Activated naive CD8-positive, alpha-beta T cell treated with anti-CD3 and anti-CD28 coated beads for 36 hours (primary cell): ENCODE measurements at places on chromosomes 1 and 21. TPM values are rescaled to one million over a fixed set of nuclear protein-coding genes. Genes with fewer than 3 reads are reported as not detected.

DNA sequence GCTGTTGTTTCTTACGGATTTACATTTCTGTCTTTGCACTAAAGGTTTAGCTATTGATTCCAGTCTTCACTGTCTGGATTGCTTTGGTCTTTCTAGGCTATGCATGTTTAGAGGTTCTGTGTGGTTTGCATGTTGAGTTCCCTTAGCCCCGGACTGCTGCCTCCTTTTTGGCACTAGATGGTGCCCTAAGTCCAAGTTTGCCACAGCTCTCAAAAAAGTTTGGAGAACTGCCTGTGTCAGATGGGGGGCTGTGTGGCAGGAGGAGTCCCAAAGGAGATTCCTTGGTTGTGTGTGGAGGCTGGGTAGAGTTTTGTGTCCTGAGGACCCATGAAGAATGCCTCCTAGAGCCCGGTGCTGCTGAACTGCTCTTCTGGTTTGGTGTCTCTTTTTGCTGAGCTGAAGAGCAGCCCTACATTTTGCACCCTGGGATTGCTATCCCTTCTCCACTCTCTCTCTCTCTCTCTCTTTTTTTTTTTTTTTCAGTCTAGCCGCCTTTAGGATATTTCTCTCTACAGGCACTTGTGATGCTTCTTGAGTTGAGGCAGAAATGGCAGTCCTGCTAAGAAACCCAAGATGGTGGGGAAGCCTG lies 74.4 kb downstream of the PTGS2 start:
- DNase-seq, result peak; percentile 32

GRCh38 chr1:243827206-243827605 lies 22.8 kb downstream of the AKT3 start:
- no peak for DNase-seq

DNA sequence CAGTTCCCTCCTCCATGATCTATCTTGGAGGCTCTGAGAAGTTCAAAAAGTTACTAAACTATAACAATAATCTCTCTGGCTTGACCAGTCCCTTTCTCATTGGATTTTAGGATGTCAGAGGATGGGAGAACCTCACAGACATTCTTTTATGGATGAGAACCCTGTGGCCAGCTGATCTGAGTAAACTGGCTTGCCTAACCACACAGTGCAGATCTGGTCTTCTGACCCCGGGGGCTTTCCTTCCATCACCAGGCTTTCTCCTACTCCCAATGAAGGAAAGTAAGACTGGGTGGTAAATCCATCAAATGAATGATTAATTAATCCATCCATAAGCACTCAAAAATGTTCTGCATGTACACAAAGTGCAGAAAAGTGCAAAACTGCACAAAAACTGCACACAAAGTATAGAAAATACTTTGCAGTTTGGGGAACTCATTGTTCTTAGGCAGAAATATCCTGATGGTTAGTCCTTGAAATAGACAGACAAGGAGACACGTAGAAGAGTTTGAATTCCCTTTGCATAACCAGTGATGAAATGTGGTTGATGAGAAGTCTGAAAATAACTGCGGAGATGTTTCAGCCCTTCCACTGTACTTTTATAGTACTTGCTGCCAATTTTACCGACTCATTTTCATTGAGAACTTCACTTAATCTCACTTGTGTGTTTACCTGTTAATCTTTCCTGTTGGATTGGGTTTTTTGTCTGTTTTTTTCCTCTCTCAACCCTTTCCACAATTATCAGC lies 2.5 kb upstream of the F3 start:
- no peak for DNase-seq

GRCh38 chr1:100627054-100627716 lies 89.2 kb downstream of the GPR88 start:
- no peak for DNase-seq

- DNase-seq, result peak; percentile 12
Measured at GRCh38 chr1:119549719-119550132, 42.7 kb downstream of the HSD3B1 start.

GRCh38 chr1:58477390-58477789 lies 69.1 kb downstream of the OMA1 start:
- no peak for DNase-seq

- DNase-seq, result no peak
Measured at GRCh38 chr1:117346206-117346928, 20.9 kb upstream of the MAN1A2 start.

- no peak for DNase-seq
Measured at GRCh38 chr1:70896224-70896623, 151.4 kb downstream of the PTGER3 start.

GRCh38 chr1:113751516-113751915 lies 7.8 kb downstream of the PHTF1 start:
- no peak for DNase-seq

- DNase-seq, result no peak
Measured at GRCh38 chr1:175245324-175245723, 52.7 kb upstream of the KIAA0040 start.

- no peak for DNase-seq
Measured at GRCh38 chr1:216332462-216332861, 90.8 kb downstream of the USH2A start.

GRCh38 chr1:174007851-174008250 lies 14.3 kb downstream of the RC3H1 start:
- no peak for DNase-seq

DNA sequence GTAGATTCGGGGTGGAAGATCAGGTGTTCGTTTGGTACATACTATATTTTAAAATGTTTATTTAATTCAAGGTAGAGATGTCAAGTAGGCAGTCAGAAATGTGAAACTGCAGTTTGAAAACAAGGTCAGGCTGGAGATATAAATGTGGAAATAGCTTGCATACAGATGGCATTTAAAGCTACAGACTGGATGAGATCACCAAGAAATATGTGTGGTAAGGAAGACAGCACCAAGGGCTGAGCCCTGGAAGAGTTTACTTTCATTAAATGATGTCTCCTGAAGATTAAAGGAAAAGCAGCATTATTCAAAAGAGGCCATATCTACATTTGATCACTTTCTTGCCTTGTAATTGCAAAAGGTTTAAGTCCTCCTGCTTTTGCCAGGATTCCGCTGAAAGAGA lies 271.3 kb downstream of the PTBP2 start:
- no peak for DNase-seq

GRCh38 chr1:55375617-55376258 lies 160.6 kb upstream of the USP24 start:
- peak; percentile 14 for DNase-seq

DNA sequence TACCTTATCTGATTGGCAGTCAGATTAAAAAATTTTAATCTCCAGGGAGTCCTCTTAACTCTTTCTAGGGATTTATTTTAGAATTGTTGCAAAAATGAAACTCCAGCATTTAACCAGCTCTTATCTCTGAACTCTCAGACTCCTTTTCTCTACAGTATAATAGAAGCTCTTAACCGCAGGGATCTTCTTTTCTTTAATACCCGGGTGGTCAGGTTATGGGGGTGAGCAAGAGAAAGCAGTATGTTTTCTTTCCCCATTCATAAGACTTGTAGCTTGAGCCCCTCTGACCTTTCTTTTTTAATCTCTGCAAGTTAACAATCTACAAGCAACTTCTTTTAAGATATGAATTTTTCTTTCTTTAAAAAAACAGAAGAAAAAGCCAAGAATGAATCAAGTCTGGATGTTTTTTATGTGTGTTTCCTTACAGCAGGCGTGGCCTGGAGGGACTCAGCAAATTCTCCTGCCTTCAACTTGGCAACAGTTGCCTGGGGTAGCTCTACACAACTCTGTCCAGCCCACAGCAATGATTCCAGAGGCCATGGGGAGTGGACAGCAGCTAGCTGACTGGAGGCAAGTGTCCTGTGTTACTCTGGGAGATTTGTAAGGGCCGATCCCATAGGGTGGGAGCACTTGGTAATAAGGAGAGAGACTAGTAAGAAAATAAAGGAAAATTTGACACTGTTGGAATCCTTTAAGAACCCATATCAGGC lies 13.4 kb upstream of the OLFML3 start:
- DNase-seq, result no peak

GRCh38 chr1:73161418-73161817 lies 879.1 kb upstream of the NEGR1 start:
- DNase-seq, result no peak

- no peak for DNase-seq
Measured at GRCh38 chr1:64527786-64528185, 57.9 kb downstream of the CACHD1 start.

DNA sequence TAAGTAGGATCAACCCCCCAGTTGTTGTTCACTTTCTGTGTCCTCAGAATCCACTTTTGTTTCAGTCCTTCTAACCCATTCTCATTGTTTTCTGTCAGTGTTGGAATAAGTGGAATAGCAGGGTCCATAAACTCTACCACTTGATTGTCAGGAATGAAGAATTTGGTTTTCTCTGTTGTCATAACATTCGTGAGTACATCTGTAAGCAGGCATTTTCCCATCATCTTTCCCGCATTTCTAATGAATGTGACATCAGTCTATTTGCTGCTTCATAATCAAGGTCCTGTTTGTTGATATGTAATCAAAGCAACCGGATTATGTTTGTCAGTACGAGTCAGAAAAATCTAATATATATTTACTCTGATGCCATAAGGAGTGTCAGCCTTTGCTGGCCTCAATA lies 147.1 kb downstream of the KIF26B start:
- DNase-seq, result no peak

GRCh38 chr1:202593845-202594244 lies 116.4 kb downstream of the SYT2 start:
- no peak for DNase-seq

- peak; percentile 94 for DNase-seq
Measured at GRCh38 chr1:167517535-167518330, 596 bp downstream of the CD247 start.

GRCh38 chr1:119222271-119222670 lies 81.8 kb upstream of the WARS2 start:
- DNase-seq, result no peak

DNA sequence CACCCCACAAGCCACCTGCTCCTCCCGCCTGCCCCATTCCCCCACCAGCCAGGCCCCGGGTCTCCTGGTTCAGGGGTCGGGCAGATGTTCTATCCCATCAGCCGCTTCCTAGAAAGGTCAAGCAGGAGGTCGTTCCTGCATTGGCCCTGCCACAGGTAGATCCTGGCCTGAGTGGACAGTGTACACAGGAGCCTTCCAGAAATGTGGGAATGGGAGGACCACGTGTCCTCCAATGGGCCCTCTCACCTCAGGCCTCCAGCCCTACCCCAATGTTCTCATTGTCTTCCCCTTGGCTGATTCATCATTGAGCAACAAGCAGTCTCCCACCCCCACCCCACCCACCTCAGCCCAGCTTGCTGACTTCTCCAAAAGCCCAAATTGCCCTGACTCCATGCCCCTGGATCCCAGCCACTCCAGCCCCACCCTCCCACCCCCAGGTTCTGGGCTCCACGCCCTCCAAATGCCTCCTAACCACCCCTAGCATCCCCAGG lies 2.1 kb downstream of the S100A16 start:
- no peak for DNase-seq

- no peak for DNase-seq
Measured at GRCh38 chr1:12371053-12371452, 141.2 kb downstream of the VPS13D start.

DNA sequence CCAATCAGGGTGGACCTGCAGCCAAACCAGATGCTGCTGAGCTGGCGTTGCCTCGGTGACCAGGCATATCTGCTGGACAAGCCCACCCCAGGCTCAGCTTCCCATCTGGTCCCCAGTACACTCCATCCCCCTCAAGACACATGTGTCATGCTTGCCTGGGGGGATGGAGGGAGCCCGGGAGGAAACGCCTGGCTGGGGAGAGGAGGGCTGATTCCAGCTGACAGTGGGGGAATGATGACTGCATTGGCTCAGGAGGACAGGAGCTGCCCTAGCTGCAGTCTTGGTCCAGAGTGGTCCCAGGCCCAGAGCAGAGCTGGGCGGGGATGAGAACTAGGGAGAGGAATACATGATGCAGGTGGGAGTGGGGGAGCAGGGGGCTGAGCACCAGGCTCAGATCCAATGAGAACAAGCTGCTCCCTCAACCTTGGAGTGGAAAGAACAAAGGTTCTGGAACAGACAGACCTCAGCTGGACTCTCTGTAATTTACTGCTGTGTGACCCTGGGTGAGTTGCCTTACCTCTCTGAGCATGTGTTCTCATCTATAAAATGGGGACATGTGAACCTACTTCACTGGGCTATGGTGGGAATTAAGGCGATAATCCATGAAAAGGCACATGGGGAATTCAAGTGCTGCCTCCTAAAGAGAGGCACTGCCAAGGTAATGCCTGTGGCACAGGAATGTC lies 23.1 kb upstream of the ECE1 start:
- DNase-seq, result no peak

DNA sequence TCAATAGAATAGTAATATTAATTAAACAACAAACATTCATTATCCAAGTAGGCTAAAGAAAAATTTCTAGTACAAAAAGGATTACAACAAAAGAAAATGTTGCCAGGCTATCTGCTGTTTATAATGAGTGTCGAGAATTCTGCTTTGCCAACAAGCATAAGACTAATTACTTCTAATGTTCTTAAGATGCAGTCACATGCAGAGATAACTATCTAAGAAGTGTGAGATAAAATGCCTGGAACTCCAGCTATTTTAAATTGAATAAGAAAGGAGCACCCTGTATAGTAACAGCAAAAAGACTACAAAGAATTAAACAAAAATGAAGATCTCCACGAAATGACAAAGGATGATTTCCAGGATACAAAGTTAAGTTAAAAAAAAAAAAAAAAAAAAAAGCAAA lies 59.9 kb downstream of the APP start:
- no peak for DNase-seq

DNA sequence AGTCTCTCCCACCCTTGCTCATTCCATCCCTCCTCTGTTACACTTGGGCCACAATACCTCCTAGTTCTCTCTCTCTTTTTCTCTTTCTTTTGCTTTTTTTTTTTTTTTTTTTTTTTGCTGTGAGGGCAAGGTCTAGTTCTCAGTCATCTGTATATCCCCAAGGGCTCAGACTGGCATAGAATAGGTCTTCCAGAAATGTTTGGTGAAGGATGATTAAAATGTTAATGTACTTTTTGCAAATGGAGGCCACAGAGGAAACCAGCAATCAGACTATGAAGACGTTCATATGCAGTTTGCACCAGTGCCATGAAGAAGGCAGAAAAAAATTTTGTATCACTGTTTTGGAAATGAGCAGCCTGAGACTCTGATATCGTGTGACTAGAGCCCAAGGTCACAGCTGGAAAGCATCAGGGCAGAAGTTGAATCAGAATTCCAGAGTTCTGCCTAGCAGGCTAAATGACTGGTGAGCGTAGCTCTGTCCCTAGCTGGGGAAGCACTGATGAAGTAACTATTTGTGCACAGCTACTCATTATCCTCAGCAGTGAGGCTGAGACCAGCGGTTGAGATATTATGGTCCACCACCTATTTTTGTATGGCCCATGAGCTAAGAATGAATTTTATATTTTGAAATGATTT lies 186.5 kb downstream of the TGFBR3 start:
- DNase-seq, result no peak

- DNase-seq, result no peak
Measured at GRCh38 chr21:14096172-14096571, 114.6 kb downstream of the LIPI start.

GRCh38 chr1:226680653-226681052 lies 58.4 kb downstream of the ITPKB start:
- DNase-seq, result no peak

GRCh38 chr1:89125240-89125912 lies 538 bp downstream of the GBP2 start:
- DNase-seq, result no peak

GRCh38 chr1:66276218-66276617 lies 257.7 kb upstream of the SGIP1 start:
- DNase-seq, result peak; percentile 34

RUNX1 gene
- total RNA-seq, result 16.6 TPM

TSACC gene
- not detected for total RNA-seq

ASCL5 gene
- total RNA-seq, result 0.30 TPM

UTS2 gene
- 0.74 TPM for total RNA-seq

ANXA9 gene
- not detected for total RNA-seq

FBLIM1 gene
- not detected for total RNA-seq

LCE1A gene
- not detected for total RNA-seq

KRTAP19-1 gene
- total RNA-seq, result not detected

TAS1R1 gene
- not detected for total RNA-seq

KRTAP11-1 gene
- not detected for total RNA-seq

SPATA45 gene
- total RNA-seq, result not detected

MTARC1 gene
- total RNA-seq, result not detected
